ENCODE measurements at places on chromosomes 7 and 10. TPM values are rescaled to one million over a fixed set of nuclear protein-coding genes. Genes with fewer than 3 reads are reported as not detected.
A peak's percentile ranks its signal among the peaks of the same experiment; 100 is the strongest.

DNA sequence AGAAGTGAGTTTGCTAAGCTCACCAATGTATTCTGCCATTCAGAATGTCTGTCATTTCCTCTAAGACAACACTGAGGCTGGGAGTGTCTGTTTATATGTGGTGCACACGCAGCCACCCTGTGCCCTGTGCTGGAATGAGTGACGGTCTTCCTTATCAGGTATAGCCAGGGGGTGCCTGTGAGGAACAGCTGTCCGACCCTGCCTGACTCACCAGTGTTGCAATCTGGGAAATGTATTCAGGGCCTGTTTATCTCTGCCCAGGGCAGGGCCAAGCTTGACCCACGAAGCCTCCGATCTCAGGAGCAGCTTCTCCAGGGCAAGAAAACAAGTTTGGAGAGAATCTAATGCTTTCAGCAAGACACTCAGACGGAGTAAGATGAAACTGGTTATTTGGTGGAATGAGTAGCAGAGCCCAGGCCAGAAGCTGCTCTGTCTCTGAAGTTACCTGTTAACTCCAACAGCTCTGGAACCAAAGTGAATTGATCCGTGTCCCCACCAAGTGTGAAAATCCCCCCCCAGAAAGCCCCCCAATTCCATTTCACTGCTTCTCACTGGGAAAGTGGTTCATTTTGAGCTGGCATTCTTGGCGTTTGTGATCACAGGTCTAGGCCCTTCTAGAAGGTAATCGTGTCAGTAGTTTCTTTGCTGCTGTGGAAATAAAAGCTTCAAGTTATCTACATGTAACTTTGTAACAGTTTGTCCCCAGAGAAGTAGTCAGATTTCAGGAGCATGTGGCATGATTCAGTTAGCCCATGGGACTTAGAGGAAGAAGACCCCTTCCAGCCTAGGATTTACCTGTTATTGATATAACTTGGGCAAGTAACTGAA is 6.1 kb upstream of the UBE2H start:
- peak; percentile 56 for DNase-seq

GRCh38 chr10:129259128-129259815 is 207.8 kb upstream of the MGMT start:
- DNase-seq, result no peak

GRCh38 chr7:128455543-128456254 is at the start of gene HILPDA:
TSS of gene HILPDA (plus strand) at chr7:128455878. CDS start at chr7:128457269, 1,391 bp downstream.
- peak; percentile 99 for DNase-seq

DNA sequence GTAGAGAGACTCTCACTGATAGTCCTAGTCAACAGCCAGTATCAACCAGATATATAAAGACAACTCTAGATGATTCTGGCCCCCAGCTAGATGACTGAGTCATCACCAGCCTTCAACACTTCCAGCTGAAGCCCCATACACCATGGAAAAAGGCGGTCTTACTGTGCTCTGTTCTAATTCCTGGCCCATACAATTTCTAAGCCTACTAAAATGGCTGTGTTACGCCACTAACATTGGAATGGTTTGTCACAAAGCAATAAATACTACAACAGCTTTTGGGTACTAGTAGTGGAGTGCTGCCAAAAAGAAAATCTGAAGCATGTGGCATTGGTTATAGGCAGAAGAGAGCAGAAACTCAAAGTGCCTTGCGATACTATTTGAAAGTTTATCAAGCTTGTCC is 13.0 kb upstream of the TES start:
- DNase-seq, result no peak

GRCh38 chr10:100693821-100694220 is 51.6 kb upstream of the PAX2 start:
- DNase-seq, result no peak

DNA sequence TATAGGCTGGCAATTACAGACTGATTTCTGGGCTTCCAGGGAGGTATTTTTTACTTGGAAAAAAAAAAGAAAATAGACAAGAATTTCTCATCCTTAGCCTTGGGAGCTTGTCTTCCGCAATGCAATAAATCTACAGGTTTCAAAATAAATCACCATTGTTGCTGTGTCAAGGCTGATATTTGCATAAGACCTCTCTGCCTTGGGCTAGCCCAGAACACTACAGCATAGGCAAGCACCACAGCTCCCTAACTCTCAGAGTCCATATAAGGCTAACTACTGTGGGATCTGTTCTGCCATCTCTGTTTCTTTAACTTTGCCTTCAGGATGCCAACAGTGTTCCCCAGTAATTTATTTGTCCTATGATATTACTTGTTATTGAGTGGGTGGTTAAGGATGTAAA is 64.4 kb downstream of the ZWINT start:
- no peak for DNase-seq

OR2A42 gene
- not detected for total RNA-seq

- no peak for DNase-seq
These were observed 189.8 kb downstream of the HECW1 start for GRCh38 chr7:43302211-43302711.

NUTM2E gene
- not detected for total RNA-seq

- no peak for DNase-seq
These were observed 14.1 kb upstream of the DUSP5 start for GRCh38 chr10:110483633-110484032.

- no peak for DNase-seq
These were observed 197.6 kb upstream of the STK17A start for GRCh38 chr7:43385309-43385680.

- DNase-seq, result no peak
These were observed 519.8 kb downstream of the XPNPEP1 start for GRCh38 chr10:109403551-109403950.

GRCh38 chr10:70292004-70292403 is 8.2 kb upstream of the NPFFR1 start:
- DNase-seq, result no peak

SPDYE6 gene
- total RNA-seq, result not detected

MRLN gene
- not detected for total RNA-seq

- no peak for DNase-seq
These were observed 258.7 kb downstream of the ZMYND11 start for GRCh38 chr10:393787-394438.

DNA sequence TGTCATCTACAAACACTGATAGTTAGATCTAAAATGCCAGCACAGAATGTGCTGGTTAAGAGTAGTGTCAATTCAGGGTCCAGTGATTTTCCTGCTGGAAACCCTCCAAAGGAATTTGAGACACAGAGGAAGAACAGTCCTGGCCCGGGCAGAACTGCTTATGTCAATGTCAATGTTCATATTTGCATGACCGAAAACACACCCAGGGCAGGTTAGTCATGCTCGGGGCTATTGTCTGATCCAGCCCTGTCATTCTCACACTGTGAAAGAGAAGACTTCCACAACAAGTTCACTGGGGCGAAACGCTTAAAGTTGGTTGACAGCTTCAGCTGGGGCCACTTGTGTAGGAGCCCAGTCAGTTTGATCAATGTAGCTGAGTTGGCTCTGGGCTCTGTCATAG is 139.3 kb downstream of the C1GALT1 start:
- no peak for DNase-seq

DNA sequence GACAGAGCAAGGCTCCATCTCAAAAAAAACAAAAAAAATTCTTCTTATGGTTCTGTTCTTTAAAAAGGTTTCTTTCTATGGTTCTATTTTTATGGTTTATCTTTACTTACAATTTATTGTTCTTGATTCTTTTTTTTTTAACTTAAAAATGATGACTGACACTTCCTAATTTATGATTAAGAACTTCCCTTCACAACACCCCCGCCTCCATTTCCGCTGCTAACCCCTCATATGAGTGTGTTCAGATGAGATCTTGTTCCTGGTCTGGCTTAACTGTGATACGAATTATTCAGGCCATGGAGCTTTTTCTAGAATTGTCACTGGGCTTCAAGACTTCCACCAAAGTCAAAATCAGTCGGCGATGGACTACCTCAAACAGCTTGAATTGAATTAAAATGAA is 33.9 kb downstream of the PTER start:
- no peak for DNase-seq

WASHC2C gene
- 57.2 TPM for total RNA-seq

GRCh38 chr7:21099955-21100354 is 313.3 kb upstream of the SP8 start:
- no peak for DNase-seq

DNA sequence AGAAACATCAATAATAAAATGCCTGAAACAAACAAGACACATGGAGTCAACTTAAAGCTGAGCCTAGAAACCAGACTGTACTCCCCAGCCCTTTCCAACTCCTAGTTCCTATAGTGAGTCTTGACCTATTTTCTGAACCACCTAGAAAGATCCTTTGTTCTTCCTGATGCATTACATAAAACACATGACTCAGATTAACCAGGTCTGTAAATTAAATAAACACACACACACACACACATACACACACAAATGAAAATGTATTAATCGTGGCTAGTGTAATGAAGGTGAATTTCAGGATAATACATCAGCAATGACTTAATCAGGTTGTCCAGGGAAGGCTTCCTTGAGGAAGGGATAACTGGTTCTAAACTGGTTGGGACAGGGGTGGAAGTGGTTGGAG is 104.7 kb downstream of the ST8SIA6 start:
- DNase-seq, result no peak

DNA sequence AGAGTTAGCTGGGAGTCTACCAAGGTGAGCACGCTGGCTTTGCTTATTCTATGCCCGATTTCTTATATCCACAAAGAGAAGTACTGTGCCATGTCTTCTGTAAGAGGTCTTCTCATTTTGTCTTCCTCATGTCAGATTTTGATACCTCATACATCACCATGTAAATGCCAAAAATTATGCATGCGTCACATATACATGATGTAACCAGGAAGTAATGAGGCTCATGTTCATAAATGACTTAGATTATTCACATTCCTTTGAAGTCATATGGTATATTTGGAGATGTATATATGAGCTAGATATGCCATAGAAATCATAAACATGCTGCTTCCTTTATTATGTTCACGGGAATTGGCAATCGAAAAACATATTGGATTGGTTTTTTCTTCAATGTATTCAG is 97.7 kb upstream of the CELF2 start:
- DNase-seq, result no peak

DNA sequence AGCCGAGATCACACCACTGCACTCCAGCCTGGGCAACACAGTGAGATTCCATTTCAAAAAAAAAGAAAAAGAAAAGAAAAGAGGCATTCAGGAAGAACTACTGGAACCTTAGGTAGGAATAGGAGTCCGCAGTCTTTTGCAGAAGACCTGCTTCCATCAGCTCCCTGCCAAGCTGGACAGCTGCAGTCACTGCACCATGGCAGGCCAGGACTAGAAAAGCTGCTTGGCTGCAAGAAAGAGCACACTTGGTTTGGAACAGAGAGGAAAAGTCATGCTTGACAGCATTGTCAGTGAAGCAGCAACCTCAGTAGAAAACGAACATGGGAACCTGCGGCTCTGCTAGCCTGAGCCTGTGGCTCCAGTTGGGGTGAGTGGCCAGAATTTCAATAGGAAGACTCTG is 104.3 kb downstream of the MARCHF5 start:
- DNase-seq, result no peak

- DNase-seq, result no peak
These were observed 35.6 kb downstream of the PRPS1L1 start for GRCh38 chr7:17991866-17992648.

DNA sequence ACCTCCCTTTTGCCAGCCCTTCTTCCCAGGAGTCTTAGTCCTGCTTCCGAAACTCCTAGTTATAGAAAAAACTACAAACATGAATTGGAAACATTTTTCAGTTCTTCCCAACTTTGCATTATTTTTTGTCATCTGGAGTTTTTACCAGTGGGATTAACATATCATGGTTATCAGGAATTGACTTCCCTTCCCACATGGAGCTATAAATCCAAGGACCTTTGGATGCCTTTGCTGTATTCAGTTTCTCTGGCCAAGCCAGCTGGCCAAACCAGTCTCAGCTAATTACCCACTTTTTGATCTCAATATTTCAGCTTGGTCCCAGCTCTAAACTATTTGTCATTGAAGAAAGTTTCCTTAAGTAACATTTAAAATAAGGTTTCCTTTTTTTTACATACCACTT is 570.6 kb downstream of the SORCS1 start:
- DNase-seq, result no peak

ATRNL1 gene
- total RNA-seq, result 41.0 TPM

MUC3A gene
- total RNA-seq, result 0.45 TPM

CHST3 gene
- total RNA-seq, result 47.9 TPM

DNA sequence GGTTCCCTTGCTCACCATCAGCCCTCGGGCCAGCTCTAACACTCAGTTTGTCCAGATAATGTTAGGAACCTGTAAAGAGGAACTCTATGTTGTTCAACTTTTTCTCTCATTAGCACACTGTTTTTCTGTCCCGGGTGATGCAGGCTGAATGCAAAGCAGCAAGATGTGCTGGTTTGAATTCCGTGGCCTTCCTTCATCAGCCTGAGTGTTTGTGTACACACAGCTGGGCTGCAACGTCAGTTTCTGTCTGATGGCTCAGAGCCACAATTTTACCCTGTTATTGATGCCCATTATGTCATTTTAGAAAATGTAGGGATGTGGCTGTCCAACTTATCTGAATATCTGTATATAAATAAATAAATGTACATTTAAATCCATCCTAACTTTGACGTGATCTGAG is 152.0 kb downstream of the PLPP4 start:
- no peak for DNase-seq

GRCh38 chr10:129364949-129365348 is 102.1 kb upstream of the MGMT start:
- DNase-seq, result no peak

All from aorta (tissue), 5 donors.